ENCODE measurements at places on chromosomes 4 and X.

GRCh38 chr4:106530821-106531220 lies 162.2 kb upstream of the GIMD1 start:
- DNase-seq: no peak

- peak; percentile 26 for DNase-seq
These were observed 98.8 kb downstream of the SCFD2 start for GRCh38 chr4:53267026-53267425.

DNA sequence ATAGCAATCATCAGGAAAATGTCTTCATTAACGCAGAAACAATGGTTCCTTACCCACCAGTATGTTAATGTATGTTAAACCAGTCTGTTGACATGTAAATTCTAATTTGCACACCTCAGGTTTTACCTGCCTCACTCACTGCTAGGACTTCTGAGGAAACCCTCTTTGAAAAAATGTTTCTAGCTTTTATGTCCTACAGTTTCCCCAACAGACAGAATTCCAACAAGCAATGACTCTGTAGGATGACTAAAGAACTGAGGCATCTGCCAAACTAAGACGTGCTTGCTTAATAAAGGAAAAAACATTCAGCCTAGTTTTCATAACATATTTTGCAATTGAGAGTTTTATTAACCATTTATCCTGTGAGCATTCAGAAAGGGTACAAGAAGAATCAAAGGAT lies 20.6 kb upstream of the SOX3 start:
- DNase-seq: peak; percentile 6

DNA sequence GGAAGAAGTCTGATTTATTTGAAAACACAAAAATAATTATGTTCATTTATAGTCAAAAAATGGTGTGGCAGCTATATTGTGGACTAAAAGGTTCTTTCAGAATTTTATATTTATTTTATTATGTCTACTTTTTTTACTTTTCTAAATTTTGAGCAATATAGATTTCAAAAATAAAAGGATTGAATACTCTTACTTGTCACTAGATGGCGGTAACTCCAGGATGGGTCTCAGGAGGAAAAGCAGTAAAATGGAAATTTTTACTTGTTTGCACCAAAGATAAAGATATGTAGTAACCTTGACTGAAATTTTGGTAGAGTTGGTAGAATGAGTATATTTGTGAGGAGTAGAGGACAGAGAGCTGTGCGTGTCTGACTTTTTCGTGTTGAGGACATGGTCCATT lies 14.5 kb upstream of the DACH2 start:
- DNase-seq: peak; percentile 46

DNA sequence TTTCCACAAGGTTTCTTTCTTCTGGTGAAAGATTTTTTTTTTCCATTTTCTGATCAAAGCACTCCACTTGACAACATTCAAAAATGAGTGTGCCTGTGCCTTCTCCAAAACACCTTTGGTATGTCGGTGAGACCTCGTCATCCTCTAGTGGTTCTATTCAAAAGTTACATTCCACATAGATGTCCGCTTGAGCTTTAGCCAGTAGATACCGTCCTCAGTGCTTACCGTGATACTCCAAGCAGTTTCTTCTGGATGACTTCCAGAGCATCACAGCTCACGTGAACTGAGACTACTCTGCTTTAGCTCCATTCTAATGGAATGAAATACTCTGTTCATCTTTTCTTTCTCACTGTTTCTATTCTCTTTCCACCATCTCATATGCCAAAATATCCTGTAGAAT lies 38.2 kb upstream of the VEGFC start:
- peak; percentile 41 for DNase-seq

DNA sequence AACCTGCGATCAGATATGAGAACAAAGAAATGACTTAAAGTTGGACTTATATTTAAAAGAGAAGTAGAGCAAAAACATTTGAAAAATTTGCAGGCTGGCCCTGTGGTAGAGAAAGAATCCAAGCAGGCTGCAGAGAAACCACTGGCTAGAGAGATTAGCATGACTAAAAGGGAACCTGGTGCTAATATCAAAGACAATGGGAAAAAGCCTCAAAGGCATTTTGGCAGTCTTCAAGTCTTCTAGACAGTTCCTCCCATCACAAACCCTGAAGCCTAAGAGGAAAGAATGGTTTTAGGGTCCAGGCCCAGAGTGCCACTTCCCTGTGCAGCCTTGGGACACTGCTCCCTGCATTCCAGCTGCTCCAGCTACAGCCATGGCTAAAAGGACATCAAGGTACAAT lies 33.4 kb downstream of the KCTD8 start:
- no peak for DNase-seq

- peak; percentile 64 for DNase-seq
These were observed 684.9 kb upstream of the MAGEB2 start for GRCh38 chrX:29530501-29530900.

DNA sequence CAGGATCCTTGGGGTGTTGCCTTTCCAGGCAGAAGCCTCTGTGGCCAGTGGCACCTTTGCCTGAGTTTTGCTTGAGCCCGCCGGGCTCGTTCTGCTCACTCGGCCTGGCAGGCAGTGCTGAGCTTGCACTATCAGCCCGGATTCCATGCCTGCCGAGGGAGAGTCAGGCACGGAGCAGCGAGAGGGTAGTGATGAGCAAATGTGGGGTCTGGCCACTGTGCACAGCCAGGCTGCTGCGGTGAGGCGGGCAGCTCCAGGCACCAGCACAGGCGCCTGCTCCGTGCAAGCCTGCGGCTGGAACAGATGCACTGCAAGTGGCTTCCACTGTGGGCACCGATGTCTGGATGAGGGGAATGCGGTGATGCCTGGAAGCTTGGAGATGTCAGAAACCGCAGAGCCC lies 619.2 kb downstream of the RAPGEF2 start:
- no peak for DNase-seq

DNA sequence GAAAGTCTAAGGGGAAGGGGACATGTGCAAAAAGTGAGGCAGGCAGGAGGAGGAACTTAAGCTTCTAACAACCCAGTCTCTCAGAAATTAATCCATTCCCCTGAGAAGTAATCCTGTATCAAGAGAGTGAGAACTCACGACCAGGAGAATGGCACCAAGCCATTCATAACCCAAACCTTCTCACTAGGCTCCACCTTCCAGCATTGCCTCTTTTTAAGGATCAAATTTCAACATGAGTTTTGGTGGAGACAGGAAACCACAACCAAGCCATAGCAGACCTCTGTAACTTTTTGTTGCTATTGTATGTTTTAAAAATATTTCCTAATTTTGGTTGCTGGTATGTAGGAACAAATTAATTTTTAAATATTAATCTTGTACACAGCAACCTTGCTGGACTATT lies 32.8 kb downstream of the PASD1 start:
- no peak for DNase-seq

DNA sequence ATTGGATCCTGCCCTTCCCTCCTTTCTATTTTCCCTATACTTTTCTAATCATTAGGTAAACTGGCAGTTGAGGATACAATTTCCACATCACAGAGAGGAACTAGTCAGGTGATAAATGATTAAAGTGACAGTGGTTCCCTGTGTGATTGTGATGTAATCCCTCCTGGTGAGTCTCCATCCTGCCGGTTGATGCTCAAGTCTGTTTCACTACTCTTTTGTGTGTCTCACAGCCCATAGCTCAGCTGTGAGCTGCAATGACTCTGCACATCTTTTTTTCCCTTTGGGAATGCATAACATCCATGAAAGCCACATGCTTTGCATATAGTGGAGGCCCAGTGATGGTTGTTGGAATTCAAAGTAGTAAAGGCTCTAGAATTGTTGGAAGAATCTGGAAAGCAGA lies 60.4 kb downstream of the CCNI start:
- peak; percentile 84 for DNase-seq

GRCh38 chr4:141636082-141636770 lies at the start of gene IL15:
IL15 (plus strand) TSS chr4:141636583; CDS start chr4:141719465, 82,882 bp downstream.
- DNase-seq: peak; percentile 58

- peak; percentile 70 for DNase-seq
These were observed at the start of gene APLN for GRCh38 chrX:129654652-129655546. APLN (minus strand) TSS chrX:129654956; CDS start chrX:129654630, 326 bp downstream.

DNA sequence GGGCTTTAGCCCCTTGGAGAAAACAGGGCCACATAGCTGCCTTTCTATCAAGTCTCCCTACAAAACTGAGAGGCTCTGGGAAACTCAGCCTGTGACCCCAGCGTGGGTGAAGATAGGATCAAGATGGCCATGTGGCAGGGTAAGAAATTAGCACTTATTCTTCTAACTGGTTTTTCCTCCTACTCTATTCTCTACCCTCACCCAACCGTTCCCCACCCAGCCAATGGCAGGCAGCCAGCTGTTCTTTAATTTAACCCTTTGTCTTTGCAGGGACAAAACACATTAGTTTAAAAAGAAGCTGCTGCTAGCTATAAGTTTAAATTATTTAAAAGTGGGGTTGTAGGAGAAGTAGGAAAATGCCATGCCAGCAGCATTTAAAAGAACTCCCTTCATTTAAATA lies 2.8 kb downstream of the CLCN5 start:
- no peak for DNase-seq

GRCh38 chr4:46441136-46441859 lies 51.4 kb upstream of the GABRA2 start:
- DNase-seq: peak; percentile 51

GRCh38 chr4:38859501-38859900 lies 2.9 kb upstream of the TLR6 start:
- DNase-seq: no peak

DNA sequence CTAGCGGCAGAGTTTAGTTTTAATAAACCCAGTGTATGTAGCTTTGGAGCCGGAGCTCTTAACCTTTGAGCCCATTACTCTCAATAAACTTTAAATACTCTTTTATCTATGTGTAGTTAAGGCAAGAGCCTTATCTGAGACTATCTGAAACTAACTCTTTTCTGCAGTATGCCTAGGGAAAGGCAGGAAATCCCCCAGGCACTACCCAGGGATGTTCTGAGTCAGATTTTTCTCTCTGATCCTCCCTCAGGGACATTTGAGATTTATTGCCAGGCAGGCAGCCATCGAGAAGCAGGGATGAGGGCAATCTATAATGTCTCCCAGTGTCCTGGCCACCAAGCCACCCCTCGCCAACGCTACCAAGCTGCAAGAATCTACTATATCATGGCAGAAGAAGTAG lies 39.1 kb downstream of the HEPH start:
- DNase-seq: no peak

DNA sequence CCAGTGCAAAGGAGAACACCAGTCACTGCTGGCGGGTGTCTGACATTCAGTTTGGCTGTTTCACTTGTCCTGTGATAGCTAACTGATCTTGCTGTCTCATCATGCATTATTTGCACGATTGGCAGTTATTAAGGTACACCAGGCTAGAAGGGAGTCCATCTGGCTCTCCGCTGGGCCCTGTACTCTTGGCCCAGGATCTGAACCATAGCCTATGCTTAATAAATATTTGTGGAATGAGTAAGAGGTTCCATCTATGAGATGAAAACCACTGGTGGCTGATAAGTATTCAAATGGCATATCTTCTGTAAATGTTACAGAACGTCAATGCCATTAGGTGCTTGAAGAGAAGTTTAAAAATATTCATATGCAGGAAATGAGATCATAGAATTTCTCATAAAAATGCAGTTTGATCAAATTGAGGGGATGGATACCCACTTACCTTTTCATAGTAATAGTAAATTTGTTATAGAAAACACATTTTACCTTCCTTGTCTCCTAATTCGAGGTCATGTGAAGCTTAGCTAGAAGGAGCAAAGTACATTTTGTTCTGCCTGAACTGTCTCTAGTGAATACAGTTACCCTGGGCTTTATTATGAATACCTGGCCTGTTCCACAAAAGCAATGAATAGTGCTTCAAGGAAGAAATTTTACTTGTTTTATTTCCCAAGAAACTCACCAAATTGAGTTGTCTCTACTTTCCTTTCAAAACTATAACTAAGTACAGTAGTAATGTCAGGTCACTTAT lies 213.5 kb downstream of the CBR4 start:
- peak; percentile 91 for DNase-seq

DNA sequence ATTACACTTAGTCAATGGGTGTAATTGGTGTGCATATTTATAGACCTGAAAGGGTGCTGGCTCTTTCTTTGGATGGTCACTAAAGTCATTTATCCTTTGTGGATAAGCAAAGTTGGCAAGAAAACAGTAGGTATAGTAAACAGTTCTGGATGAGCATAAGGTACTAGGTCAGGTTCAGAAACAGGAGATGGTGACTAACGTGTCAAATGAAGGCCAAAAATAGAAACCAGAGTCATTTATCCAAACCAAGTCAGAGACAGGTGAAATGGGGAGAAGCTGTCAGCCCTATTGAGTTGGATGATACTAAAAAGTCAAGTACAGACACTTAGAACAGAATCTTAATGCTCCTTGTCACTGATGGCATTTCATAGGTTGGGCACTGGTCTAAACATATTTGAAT lies 313.1 kb downstream of the KLHL13 start:
- DNase-seq: no peak

DNA sequence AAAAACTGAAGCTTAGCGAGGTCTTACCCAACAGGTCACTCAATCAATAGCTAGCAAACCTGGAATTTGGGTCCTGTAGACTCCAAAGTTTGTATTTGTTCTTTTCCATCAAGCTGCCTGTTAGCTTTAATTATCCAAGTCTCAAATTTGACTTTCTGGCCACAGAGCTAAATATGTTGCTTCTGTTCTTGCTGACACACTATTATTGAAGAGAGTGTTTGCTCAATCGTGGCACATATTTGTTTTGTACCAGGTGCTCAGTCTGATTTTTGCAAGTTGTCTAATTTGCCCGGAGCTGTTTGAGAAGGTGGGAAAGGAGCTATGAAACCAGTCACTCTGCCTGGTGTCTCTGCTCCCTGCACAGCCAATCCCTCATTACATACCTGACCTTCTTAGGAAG lies 41.7 kb upstream of the FRMD7 start:
- no peak for DNase-seq

DNA sequence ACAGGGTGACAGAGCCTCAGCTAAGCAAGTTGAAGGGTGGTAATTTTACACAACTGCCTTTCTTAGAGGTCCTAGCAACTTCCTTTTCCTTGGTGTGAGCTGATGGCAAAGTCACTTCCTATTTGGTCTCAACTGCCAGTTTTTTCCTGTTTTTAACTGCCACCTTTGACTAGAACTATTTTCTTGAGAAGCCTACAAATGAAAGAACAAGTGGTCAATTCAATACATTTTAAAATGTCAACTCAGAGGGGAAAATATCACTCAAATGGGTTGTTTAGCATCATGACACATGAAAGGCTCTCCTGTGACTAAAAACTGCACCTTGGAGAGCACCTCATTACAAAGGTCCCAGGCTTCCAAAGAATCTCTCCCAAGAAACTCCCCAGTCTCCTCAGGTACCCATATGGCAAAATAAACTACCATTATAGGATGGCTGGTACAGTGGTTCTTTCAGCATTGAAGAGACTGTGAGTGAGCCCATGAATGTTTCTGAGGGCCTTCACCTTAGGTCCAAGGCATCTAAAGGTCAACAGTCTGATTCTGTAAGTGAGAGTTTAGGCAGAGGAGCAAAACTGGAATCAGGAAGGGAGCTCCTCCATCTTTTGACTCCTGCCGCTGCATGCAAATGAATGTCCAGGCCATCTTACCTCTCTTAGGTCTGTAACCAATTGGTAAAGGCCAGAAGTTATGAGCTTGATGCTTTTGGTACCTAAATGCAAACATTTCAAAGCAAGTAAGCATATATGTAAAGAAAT lies 5.5 kb upstream of the STK26 start:
- DNase-seq: no peak

All from choroid plexus epithelial cell (primary cell).